CD4-positive, alpha-beta T cell treated with Interleukin-15 for 4 hours (primary cell): ENCODE measurements at places on chromosomes 3 and 15.
A peak's percentile ranks its signal among the peaks of the same experiment; 100 is the strongest.

GRCh38 chr15:95025924-95026728 lies 794.8 kb downstream of the MCTP2 start:
- no peak for DNase-seq

- no peak for DNase-seq
Observed at GRCh38 chr15:65841121-65841930, 28.0 kb upstream of the RAB11A start.

DNA sequence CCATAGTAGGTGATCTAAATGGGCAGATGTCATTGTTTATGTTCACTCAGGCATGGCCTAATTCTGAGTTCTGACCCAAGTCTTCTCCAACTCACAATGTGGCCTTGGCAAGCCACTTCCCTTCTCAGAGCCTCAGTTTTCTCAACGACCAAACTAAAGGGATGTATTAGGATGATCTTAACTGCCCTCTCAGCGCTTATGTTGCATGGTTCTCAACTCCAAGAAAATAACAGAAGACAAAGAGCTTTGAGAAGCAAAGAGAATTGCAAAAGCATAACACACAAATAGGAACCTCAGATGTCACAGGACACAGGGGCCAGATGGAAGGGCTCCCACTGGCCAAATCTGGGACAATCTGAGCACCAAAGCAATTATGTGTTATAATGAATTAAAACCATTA lies 8.6 kb downstream of the RHCG start:
- no peak for DNase-seq

GRCh38 chr3:49872801-49873281 lies 3.1 kb upstream of the CAMKV start:
- DNase-seq = peak; percentile 44

- DNase-seq = no peak
Observed at GRCh38 chr3:18477620-18478019, 52.5 kb upstream of the SATB1 start.

- DNase-seq = no peak
Observed at GRCh38 chr3:39962581-39962980, 153.2 kb downstream of the MYRIP start.
